NCI-H1105 treated with DMSO at 0.1 percent for 48 hours (cell line): ENCODE measurements at places on chromosomes 6 and 20.

GRCh38 chr20:1616858-1617434, 2.9 kb downstream of the SIRPB1 start:
- no peak for DNase-seq

DNA sequence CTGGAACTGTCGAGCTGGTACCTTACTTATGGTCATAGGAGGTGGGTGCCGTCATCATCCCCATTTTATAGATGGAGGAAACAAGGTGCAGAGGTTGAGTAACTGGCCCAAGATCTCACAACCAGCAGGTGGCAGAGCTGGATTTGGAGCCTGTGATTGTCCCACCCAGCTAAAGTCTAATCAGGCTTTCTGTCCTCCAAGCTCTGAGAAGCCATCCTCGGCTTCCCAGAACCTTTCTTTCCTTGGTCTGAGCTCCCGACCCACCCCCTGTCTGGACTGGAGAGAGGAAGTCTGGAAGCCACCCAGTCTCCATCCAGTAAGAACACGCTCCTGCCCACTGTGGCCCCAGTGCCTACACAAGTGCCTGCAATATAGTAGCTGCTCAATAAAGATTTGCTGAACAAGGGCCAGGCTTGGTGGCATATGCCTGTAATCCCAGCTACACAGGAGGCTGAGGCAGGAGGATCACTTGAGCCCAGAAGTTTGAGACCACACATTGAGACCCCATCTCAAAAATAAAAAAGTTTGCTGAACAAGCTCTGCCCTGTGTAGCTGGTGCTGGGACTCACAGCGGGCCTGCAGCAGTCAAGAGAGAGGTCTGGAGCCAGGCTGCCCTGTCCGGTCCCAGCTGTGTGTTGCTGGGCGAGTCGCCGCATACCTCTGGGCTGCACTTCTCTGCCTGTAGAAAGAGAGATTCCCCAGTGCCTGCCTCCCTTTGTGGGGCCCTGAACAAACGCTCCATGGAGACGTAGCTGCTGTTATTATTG, 32.5 kb upstream of the DLGAP4 start:
- peak; percentile 1 for DNase-seq

GRCh38 chr6:45949256-45949655, 66.4 kb downstream of the CLIC5 start:
- DNase-seq = no peak

DNA sequence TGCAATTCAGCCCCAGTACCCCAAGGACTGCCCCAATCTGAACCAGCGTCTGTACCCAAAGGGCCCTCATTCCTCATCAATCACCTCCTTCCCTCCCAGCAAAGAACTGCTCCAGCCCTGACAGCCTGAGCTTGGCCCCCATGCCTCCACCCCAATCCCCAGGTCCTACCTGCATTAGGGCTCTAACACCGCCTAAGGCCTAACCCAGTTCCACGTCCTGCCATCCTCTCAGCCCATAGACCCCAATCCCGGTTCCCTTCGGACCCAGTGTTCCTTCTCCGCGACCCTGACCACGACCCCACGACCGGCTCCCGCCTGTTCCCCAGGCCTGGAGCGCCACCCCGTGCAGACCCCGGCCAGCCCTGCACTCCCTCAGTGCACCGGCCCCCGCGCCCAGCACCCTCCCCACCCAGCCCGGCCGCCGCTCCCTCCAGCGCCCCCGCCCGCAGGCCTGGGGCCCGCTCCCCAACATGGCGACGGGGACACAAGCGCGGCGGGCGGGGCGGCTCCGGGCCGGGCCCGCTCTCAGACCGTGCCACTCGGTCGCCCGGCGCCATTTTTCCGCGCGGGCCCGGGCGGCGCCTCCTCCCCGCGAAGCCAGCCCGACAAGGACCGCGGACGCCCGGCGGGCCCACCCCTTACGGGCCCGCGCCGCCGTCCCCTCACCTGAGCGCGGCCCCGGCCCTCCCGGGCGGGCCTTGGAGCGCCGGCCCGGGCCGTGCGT, 483 bp downstream of the NCOA6 start:
- DNase-seq = peak; percentile 44

- DNase-seq = peak; percentile 82
These were observed 15.0 kb downstream of the FITM2 start for GRCh38 chr20:44296011-44296410.

GRCh38 chr6:44737829-44738528, 350.5 kb downstream of the CDC5L start:
- DNase-seq = no peak

DNA sequence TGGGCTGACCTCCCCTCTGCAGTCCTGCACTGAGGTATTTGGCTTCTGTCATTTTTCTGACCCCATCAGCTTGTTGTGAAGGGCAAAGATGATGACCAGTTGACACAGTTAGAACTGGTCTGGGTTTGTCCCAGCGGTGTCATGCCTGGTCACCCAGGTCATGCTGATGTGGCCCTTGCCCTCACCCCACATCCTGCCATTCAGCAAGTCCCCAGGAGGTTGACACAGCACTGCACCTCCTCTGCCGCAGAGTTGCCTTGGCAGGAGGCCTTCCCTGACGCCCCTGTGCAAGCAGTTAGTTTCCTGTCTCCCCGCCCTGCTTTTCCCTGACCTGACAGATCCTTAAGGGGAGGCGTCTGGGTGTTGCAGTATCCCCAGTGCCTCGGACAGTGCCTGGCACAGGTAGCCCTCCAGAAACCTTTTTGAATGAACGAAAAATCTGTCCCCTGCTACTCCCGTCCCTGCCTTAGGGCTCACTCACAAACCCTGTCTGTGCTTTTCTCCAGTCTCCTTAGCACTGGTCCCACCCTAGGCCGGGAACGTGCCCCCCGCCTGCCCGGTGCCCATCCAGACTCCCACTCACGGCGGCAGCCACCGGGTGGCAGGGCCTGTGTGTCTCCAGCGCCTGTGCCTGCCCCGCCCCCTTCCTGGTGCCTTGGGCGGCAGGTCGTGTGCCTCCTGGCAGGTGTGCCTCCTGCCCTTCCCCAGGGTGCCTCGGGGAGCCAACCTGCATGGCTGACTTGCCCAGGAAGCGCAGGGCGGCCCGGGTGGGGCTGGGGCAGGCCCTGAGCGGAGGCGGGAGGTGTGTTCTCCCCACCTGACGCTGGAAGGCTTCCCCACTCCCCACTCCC, 146.3 kb upstream of the RNF24 start:
- DNase-seq = no peak
